ENCODE measurements at places on chromosomes 6 and 20. TPM values are rescaled to one million over a fixed set of nuclear protein-coding genes. Genes with fewer than 3 reads are reported as not detected.

DNA sequence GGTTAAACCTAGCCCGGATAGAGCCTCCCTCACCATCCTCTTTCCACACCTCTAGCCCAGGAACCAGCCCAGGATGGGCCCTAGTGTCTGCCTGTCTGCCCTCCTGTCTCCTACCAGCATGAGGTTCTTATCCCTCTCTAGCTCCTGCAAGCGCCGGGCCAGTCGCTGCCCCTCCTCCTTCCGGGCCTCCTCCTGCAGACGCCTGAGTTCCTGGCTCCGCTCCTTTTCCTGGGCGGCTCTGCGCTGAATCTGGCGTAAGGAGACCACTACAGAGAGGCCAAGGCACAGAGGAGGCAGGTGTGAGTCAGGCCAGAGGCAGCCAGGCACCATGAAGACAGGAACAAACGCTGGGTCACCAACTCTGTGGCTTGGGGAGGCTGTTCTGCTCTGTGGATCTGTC, 4.3 kb upstream of the PSORS1C2 start:
- no peak overlapping the region for H3K4me3 ChIP-seq
- H3K27ac ChIP-seq: no peak overlapping the region
- peaks cover 15% of the 10 kb centered on the region for H3K36me3 ChIP-seq
- no peaks in the 10 kb centered on the region for H3K27me3 ChIP-seq

GRCh38 chr20:53343448-53343847, 250.2 kb downstream of the ZNF217 start:
- DNase-seq: no peak
- H3K4me1 ChIP-seq: no peaks in the 10 kb centered on the region
- no peak overlapping the region for H3K27ac ChIP-seq
- no peaks in the 10 kb centered on the region for H3K27me3 ChIP-seq
- H3K4me3 ChIP-seq: no peak overlapping the region

- H3K4me1 ChIP-seq: no peaks in the 10 kb centered on the region
- H3K27me3 ChIP-seq: no peaks in the 10 kb centered on the region
- no peak overlapping the region for H3K4me3 ChIP-seq
- H3K36me3 ChIP-seq: no peaks in the 10 kb centered on the region
- no peak for DNase-seq
These were observed 479.7 kb upstream of the FLRT3 start for GRCh38 chr20:14817101-14817500.

Gene DSE
- polyA plus RNA-seq: 28.4 TPM

Gene FAM184A
- polyA plus RNA-seq: not detected

Gene EYS
- polyA plus RNA-seq: 0.03 TPM

Measured in CD14-positive monocyte (primary cell).